ENCODE measurements at places on chromosomes 6 and 20.

GRCh38 chr20:15882553-15882952, 690.7 kb downstream of the KIF16B start:
- no peak for DNase-seq

- DNase-seq, result no peak
Measured at GRCh38 chr20:6685181-6685582, 82.3 kb upstream of the BMP2 start.

- DNase-seq, result no peak
Measured at GRCh38 chr20:21453690-21454089, 56.4 kb upstream of the NKX2-4 start.

- no peak for DNase-seq
Measured at GRCh38 chr6:139303185-139303584, 11.4 kb upstream of the TXLNB start.

- no peak for DNase-seq
Measured at GRCh38 chr6:81166770-81167169, 585.7 kb downstream of the TENT5A start.

GRCh38 chr6:119612176-119612891, 262.8 kb upstream of the MAN1A1 start:
- DNase-seq, result no peak

- DNase-seq, result no peak
Measured at GRCh38 chr6:13431861-13432465, 55.4 kb downstream of the GFOD1 start.

GRCh38 chr20:49543071-49543857, 24.7 kb downstream of the PTGIS start:
- DNase-seq, result no peak

- DNase-seq, result no peak
Measured at GRCh38 chr20:34528921-34529297, 12.7 kb downstream of the DYNLRB1 start.

DNA sequence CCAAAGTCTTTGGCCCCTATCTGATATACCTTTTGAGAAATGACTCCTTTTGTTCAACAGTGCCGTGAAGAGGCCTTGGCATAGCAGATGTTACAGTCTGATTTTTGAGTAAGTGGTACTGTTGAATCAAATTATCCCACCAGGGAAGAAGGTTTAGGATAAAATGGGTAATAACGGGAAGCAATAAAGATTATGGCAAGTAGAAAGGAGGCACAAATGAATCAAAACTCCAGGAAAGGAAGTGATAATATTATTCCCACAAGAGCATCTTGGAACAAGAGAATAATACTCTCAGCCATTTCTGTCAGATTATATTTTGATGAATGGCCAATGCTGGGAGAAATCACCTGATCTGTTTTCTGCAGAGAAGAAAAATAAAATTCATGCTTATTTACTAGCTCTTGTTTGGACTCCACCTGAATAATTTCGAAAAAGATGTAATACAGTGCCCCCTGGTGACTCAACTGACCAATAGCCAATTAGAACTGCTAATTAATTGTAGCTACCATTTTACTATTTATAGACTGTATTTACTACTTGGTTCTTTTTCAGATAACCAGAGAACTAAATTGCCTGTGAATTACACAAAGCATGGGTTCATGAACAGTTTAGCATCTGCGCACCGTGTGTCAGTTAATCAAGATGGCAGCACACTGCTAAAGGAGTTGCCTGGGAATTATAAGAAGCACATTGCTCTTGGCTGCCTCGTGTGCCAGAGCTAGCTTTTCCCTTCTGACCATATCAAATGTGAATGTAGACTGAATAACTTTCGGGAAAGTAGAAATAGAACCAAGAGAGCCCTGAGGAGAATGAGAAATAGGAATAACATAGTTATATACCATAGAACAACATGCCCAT, 78.5 kb upstream of the TRDN start:
- no peak for DNase-seq

GRCh38 chr6:42820512-42821340, 38.9 kb downstream of the BICRAL start:
- DNase-seq, result no peak

Measured in T-cell (primary cell).